Uterine smooth muscle cell (primary cell): ENCODE measurements at places on chromosomes 3 and 15. TPM values are rescaled to one million over a fixed set of nuclear protein-coding genes. Genes with fewer than 3 reads are reported as not detected.

ASB14 gene
- under 0.01 TPM in 1 of 2 replicates, not detected in the other for total RNA-seq

COL8A1 gene
- total RNA-seq = 17.8 and 62.4 TPM in 2 replicates

ANKRD63 gene
- total RNA-seq = not detected in 2 replicates

FYTTD1 gene
- total RNA-seq = 48.5 and 53.5 TPM in 2 replicates

NOX5 gene
- 0.22 and 0.25 TPM in 2 replicates for total RNA-seq

EBLN2 gene
- total RNA-seq = 5.4 and 7.7 TPM in 2 replicates
